Vagina (tissue), 2 donors: ENCODE measurements at places on chromosomes 1 and 21.

DNA sequence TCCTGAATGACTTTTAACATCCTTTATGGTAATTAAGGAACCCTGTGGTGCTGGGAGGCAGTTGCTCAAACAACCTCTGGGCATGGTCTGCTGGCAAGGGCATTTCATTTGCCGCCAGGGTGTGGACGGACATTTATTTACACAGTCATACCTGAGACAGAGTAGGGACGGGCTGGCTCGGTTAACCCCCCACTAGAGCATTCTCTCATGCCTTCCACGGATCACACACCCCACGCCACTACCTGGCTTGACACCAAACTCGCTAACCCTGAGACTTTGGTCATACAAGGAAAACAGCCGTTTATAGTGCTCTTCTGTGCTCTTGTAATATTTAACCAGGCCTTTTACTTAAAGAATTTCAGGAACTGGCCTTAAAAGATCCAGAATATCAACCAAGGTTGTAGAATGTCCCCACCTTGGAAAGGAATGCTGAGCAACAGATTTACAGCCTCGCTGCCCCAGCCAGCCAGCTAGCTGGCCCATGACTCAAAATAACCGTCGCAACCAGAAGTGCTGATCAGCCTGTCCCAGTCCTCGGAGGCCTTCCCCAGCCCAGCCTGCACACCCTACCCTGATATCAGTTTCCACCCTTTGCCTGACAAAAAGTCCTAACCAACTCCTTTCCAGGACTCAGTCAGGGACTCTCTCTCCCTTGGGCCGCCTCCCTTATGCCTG lies 6.5 kb upstream of the PDXK start:
- H3K27me3 ChIP-seq: no peaks in the 10 kb centered on the region
- H3K36me3 ChIP-seq: no peaks in the 10 kb centered on the region
- no peak overlapping the region for H3K4me3 ChIP-seq
- H3K27ac ChIP-seq: peak overlapping the region; percentile 26
- H3K4me1 ChIP-seq: no peaks in the 10 kb centered on the region

- no peak for DNase-seq
- peak overlapping the region; percentile 98 for H3K27ac ChIP-seq
- H3K4me3 ChIP-seq: peak overlapping the region; percentile 75
- no peaks in the 10 kb centered on the region for H3K27me3 ChIP-seq
- H3K36me3 ChIP-seq: no peaks in the 10 kb centered on the region
- H3K4me1 ChIP-seq: peaks cover 23% of the 10 kb centered on the region
These were observed 1.4 kb downstream of the DUSP10 start for GRCh38 chr1:221740369-221740992.

DNA sequence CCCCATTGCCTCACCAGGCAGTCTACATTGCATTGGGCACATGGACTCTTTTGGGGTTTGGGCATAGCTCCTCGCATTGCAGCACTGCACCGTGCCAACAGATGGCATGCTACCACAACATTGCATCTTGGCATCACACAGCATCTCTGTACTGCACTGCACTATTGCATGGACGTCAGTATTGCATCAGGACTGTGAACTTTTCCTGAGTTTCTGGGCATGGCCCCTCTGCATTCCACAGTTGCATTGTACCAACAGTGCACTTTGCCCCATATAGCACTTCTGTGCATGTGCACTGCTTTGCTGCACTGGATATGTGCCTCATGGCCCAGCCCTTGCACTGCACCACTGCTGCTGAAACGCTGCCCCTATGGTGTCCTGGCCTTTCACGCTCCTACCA lies 9.6 kb downstream of the PTPRU start:
- no peaks in the 10 kb centered on the region for H3K27me3 ChIP-seq
- H3K27ac ChIP-seq: no peak overlapping the region
- no peak overlapping the region for H3K4me3 ChIP-seq
- H3K4me1 ChIP-seq: peaks cover 11% of the 10 kb centered on the region
- no peaks in the 10 kb centered on the region for H3K36me3 ChIP-seq

DNA sequence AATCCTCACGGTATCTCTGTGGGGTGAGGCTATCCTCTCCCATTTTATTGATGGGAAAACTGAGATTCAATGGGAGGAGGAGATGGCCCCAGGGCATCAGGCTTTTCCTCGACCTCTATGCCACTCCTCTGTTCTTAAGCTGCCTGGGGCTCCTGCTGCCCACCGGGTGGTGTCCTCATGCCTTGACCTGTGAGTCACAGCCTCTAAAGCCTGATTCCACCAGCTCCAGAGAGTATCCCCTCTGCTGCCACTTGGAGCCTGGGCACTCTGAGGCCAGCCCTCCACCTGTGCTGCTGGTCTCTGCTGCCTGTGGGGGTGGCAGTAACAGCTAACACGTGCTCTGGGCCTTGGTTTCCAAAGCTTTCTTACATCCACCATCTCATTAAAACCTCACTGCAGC lies 241.2 kb downstream of the TRABD2B start:
- H3K27ac ChIP-seq: no peak overlapping the region
- H3K27me3 ChIP-seq: no peaks in the 10 kb centered on the region
- no peak for DNase-seq

DNA sequence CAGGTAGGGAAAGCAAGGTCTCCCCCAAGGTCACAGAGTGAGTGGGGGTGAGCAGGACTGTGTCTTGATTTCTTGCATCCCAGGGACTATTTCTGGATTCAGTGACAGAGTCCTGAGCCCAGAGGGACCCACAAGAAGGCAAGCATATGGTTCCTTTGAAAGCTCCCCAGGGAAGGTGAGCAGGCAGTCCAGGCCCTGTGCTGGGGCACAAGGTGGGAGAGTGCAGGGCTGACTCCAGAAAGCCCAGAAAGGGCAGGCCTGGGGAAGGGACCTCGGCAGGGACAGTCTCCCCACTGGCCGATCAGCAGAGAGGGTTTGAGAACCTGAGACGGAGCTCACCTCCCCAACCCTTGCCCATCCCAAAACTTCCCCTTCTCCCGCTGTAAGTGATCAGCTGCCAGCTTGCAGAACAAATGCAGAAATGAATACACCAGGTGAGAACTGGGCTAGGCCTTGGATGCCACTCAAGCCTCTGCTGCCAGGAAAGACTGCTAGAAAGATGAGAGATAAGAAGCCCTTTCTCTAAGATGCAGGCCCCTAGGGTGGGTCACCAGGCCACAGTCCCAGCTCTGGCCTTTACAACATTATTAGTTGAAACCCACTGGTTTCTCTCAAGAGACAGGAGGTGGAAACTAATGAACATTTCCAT lies 121.0 kb downstream of the GLIS1 start:
- no peaks in the 10 kb centered on the region for H3K36me3 ChIP-seq
- no peak overlapping the region for H3K27ac ChIP-seq
- H3K4me1 ChIP-seq: peaks cover 5% of the 10 kb centered on the region
- DNase-seq: peak; percentile 76
- no peak overlapping the region for H3K4me3 ChIP-seq

DNA sequence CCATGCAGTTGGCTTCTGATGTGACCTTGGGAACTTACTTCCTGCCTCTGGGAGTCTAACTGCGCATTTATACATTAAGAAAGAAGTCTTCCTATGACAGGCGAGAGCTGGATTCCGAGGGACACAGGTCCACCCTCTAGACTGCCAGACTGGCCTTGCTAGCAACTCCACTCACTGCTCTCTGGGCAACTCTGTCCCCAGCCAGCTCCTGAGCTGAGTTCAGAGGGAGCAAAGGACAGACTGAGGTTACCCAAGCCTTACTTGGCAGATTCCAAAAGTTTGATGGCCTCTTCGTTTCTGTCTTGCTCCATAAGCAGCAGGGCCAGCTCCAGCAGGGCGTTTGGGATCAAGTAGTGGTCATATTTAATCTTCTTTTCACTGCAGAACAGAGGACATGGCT lies 41.8 kb downstream of the TTC39A start:
- no peak overlapping the region for H3K4me3 ChIP-seq
- H3K36me3 ChIP-seq: no peaks in the 10 kb centered on the region
- H3K4me1 ChIP-seq: no peaks in the 10 kb centered on the region
- no peak overlapping the region for H3K27ac ChIP-seq
- DNase-seq: no peak

DNA sequence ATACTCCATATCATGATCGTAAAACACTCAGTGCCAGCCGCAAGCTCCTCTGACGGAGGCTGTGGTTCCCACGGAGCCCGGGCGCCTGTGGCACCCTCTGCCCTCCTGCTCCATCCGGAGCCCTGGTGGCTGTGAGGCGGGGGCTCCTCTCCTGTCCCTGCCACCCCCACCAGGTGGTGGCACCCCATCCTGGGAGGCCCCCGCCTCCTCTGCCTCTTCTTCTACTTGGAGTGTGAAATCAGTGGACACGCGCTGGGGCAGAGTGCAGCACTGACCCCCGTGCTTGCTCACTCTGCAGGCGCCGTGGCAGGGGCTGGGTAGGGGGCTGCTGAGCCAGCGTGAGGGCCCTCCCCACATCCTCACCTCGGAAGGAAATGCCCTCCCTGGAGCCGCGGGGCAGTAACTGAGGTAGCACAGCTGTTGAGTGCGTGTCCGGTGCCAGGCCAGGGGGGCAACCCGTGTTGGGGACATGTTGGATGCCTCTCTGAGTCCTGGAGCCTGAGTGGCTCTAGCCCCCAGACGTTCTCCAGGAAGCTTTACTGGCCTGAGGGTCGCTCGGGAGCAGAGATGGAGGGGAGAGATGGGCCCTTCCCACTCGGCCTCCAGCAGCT lies 58.7 kb upstream of the ABCG1 start:
- H3K27me3 ChIP-seq: no peaks in the 10 kb centered on the region
- no peaks in the 10 kb centered on the region for H3K36me3 ChIP-seq
- no peak overlapping the region for H3K4me3 ChIP-seq
- H3K4me1 ChIP-seq: no peaks in the 10 kb centered on the region
- peak; percentile 40 for DNase-seq

DNA sequence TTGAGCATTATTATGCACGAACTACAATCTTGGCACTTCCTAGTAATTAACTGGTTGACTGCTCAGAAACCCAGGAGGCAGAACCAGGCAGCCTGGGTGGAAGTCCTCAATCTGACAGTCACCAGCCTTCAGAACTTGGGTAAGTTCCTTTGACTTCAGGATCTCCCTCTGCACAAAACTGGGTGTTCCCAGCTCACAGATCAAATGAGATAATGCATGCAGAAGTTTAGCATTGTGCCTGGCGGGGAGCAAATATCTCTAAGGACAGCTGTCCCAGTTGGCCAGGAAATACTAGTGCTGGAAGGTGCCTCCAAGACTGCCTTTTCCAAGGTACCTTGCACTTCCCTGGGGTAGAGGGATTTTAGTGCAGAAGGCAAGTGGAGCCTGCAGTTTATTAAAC lies 294.8 kb downstream of the PCP4 start:
- no peak overlapping the region for H3K4me3 ChIP-seq
- no peaks in the 10 kb centered on the region for H3K27me3 ChIP-seq
- no peak overlapping the region for H3K27ac ChIP-seq
- DNase-seq: no peak
- H3K36me3 ChIP-seq: no peaks in the 10 kb centered on the region
- no peaks in the 10 kb centered on the region for H3K4me1 ChIP-seq

DNA sequence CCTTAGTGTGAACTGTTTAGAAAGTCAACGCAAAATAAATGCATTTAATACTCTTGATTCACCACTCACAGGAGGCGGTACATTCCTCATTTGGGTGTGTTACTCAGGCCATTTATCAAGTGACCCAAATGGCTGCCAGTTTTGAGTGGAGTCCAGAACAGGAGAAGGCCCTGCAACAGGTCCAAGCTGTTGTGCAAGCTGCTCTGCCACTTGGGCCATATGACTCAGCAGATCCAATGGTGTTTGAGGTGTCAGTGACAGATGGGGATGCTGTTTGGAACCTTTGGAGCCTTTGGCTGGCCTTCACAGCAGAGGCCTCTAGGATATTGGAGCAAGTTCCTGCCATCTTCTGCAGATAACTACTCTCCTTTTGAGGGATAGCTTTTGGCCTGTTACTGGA lies 609.2 kb downstream of the KCNT2 start:
- no peaks in the 10 kb centered on the region for H3K4me1 ChIP-seq
- H3K27me3 ChIP-seq: no peaks in the 10 kb centered on the region
- no peaks in the 10 kb centered on the region for H3K36me3 ChIP-seq
- no peak overlapping the region for H3K27ac ChIP-seq
- DNase-seq: no peak
- no peak overlapping the region for H3K4me3 ChIP-seq

DNA sequence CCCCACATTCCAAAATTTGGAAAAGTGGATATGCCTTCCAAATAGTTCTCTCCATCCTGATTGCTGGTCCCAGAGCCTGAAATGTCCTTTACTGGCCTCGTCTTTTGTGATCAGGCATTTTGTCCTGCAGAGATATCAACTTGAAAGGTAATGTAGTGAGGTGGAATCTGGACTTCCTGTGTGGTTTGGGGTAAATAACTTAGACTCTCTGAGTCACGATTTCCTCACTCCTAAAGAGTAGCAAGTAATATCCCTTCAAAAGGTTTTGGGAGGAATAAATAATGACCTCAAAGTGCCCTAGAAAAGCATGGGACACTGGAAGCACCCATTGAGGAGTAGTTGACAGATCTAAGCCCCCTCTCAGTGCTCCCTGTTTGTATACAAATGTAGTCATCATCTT lies 426.6 kb downstream of the OMA1 start:
- H3K27me3 ChIP-seq: no peaks in the 10 kb centered on the region
- no peaks in the 10 kb centered on the region for H3K4me1 ChIP-seq
- H3K36me3 ChIP-seq: no peaks in the 10 kb centered on the region
- no peak for DNase-seq

DNA sequence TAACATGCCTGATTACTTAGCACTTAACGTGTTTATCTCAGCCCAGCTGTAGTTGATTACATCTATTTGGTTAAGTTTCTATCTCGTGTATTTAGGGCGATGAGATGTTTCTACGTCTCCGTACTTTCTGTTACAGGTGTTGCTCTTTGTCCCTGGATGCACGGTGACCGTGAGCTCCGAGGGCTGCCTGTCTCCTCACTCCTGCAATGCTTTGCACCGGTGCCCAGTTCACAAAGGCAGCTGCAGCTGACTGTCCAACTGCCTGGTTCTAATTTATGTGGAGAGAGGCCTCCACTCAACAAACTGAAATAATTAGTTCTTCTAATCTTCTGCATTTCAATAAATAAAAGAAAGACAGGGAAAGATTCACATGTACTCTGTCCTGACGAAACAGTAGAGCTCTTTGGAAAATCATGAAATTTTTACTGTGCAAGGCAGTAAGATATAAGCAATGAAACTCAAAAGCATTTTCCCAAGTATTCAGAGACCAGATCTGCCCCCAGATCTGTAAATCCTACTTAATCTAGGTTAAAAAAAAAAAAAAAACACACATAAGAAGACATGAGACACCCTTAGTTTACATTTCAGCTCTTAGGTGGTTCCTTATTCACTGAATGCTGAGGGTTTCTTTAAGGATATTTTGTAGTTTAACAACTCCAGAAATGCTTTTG lies 108.2 kb downstream of the TGFBR3 start:
- no peak overlapping the region for H3K4me3 ChIP-seq
- H3K27ac ChIP-seq: peak overlapping the region; percentile 86
- DNase-seq: peak; percentile 56

DNA sequence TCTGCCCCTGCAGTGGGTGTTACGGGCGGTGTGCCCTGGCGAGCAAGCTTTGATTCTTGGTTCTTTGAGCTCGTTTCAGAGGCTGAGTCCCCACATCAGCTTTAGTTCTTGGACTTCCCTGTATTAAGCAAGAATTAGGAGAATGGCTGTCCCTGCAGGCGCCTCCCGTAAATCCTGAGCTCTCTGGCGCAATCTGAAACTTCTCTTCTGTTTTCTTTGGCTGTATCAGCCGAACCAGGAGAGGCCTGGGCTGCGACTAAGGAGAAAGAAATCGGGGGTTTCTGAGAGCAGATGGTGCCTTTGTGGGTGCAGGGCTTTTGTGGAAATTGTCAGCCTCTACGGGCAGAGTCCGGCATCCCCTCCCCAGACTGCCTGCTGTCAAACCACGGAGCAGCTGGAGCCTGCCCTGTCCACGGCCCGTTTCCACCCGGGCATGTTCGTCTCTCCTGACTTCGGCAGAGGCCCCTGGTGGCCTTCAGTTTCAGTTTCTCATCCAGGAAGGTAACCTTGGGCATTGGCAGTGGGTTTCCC lies 17.9 kb downstream of the CSTB start:
- no peak for DNase-seq
- no peaks in the 10 kb centered on the region for H3K27me3 ChIP-seq
- peak overlapping the region; percentile 44 for H3K4me3 ChIP-seq
- H3K36me3 ChIP-seq: no peaks in the 10 kb centered on the region
- H3K27ac ChIP-seq: peak overlapping the region; percentile 88
